ENCODE measurements at places on chromosomes 3 and 15. TPM values are rescaled to one million over a fixed set of nuclear protein-coding genes. Genes with fewer than 3 reads are reported as not detected.

DNA sequence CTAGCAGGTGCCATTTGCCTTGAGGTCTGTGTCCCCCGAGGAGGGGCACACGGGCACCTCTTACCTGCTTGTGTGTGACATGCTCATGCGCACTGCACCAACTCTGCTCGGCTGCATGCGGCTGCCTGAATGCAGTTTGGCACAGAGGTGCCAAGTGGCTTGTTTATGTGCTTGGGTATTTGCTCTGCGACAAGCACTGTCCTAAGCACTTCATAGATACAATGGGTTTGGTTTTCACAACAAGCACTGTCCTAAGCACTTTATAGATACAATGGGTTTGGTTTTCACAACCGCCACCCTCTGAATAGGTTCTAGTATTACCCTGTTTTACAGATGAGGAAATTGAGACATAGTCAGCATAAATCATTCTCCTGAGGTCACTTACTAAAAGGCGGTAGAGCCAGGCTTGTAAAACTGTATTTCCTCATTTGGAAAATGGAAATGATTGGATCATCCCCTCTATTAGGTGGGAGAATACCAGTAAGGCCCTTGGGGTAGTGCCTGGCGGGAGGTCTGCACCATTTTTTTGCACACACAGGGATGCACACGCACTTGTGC is 487 bp downstream of the ITIH4 start:
- DNase-seq, result no peak
- H3K27ac ChIP-seq, result no peak overlapping the region
- no peaks in the 10 kb centered on the region for H3K4me1 ChIP-seq
- H3K36me3 ChIP-seq, result no peaks in the 10 kb centered on the region
- H3K4me3 ChIP-seq, result no peak overlapping the region

- no peak overlapping the region for H3K27ac ChIP-seq
- no peak for DNase-seq
- 0 out of 2 replicates have a peak, but pooled peaks cover 8% of the 10 kb centered on the region for H3K36me3 ChIP-seq
- no peak overlapping the region for H3K4me3 ChIP-seq
Measured at GRCh38 chr3:136343446-136343845, 93.3 kb downstream of the PCCB start.

- no peaks in the 10 kb centered on the region for H3K36me3 ChIP-seq
- no peak for DNase-seq
- no peaks in the 10 kb centered on the region for H3K4me1 ChIP-seq
- H3K27me3 ChIP-seq, result no peaks in the 10 kb centered on the region
- no peak overlapping the region for H3K27ac ChIP-seq
Measured at GRCh38 chr3:19046440-19046839, 101.9 kb upstream of the KCNH8 start.

DNA sequence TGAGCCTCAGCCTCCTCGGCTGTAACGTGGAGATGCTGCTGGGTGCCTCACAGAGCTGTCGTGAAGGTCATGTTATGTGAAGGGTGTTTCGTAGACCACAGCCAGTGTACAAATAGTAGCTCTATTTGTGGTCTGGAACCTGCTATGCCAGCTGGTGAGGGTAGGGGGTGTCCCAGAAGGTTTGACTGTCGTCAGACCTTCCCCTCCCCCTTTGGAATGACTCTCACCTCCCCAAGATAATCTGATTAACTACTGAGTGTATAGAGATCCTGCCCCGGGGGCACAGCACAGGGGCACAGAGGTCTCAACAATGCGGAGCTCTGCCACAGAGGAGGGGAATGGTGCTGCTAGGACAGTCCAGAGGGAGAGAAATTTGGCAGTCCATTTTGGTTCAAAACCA is 20.5 kb downstream of the FGD5 start:
- no peaks in the 10 kb centered on the region for H3K36me3 ChIP-seq
- no peaks in the 10 kb centered on the region for H3K4me1 ChIP-seq
- H3K4me3 ChIP-seq, result no peak overlapping the region
- no peak for DNase-seq
- peaks cover 4% of the 10 kb centered on the region for H3K27me3 ChIP-seq
- H3K27ac ChIP-seq, result no peak overlapping the region

GRCh38 chr3:60728006-60728405 is 523.2 kb downstream of the FHIT start:
- no peak for DNase-seq
- no peaks in the 10 kb centered on the region for H3K36me3 ChIP-seq
- H3K4me3 ChIP-seq, result no peak overlapping the region
- H3K27me3 ChIP-seq, result no peaks in the 10 kb centered on the region
- no peak overlapping the region for H3K27ac ChIP-seq

DNA sequence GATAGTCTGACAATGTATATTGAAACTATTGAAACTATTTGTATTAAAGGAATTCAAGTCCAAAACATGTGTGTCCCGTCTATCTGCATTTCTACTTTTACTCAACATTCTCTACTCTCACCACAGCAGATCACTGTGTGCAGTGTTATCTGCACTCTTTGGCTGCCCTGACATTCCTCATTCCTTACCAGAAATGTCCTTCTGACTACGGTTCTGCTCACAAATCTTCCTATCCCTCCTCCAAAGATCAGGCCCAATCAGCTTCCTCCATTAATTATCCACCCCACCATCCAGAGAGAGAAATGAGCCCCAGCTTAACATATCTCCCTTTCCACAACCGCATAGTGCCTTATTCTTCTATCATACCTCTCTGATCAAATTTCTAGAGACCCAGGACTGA is 94.7 kb downstream of the TBL1XR1 start:
- H3K4me3 ChIP-seq, result no peak overlapping the region
- DNase-seq, result no peak
- H3K27ac ChIP-seq, result no peak overlapping the region
- H3K4me1 ChIP-seq, result peaks cover 6% of the 10 kb centered on the region

DNA sequence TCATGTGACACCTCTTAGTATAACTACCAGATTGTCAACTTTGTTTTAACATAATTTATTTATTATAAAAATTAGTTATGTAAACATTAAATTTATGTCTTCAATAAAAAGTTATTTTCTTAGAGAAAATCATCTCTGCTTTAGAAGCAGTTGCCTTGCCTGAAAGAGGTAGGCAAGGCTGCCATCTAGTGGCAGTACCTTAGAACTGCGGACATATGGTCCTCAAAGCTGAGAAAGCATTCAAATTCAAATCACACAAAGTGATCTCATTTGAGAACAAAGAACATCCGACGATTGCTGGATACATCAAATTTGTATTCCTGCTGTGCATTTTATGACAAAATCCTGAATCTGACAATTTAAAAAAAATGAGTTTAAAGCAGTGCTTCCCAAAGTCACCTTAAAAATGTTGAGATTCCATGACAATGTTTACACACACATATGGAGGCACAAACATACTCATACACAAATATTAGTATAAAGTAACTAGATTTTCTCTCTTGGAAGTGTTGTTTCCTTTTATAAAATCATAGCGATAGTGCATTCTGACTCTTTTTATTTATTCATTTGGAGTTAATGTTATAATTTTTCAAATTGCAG is 617.4 kb downstream of the CADM2 start:
- DNase-seq, result no peak
- H3K27me3 ChIP-seq, result no peaks in the 10 kb centered on the region
- H3K27ac ChIP-seq, result no peak overlapping the region
- no peaks in the 10 kb centered on the region for H3K36me3 ChIP-seq

Gene PRSS50
- total RNA-seq, result not detected

GRCh38 chr3:12289524-12289923 is 654 bp downstream of the PPARG start:
- H3K27me3 ChIP-seq, result peaks cover 12% of the 10 kb centered on the region
- H3K4me3 ChIP-seq, result no peak overlapping the region
- DNase-seq, result no peak
- no peaks in the 10 kb centered on the region for H3K4me1 ChIP-seq
- H3K36me3 ChIP-seq, result no peaks in the 10 kb centered on the region

DNA sequence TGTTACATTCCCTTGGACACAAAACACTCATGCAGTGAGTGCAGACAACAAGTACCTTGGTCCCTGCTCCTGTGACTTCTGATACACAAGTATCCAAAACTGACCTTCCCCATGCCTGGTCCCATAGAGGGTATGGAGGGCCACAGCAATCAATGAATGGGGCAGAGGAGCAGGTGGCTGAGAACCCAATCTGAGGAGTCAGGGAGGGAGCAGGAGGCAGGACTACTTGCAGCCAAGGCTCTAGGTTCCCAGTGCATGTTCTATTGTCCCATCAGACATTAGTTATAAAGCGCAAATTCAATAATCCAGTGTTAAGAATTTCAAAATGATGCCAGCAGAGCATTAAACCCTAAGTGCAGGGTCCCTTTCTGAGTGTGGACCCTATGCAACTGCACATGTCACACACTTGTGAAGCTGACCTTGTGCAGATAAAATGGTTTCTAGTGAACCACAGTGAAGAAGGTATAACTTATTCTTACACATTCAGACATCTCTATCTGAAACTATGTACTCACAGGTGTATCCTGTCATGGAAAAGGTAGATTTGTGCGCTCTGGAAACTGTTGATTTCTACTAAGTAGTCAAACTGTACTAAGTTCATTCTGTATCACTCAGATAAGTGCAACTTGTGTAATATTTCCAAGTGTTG is 107.3 kb upstream of the ABI3BP start:
- no peak overlapping the region for H3K4me3 ChIP-seq
- no peaks in the 10 kb centered on the region for H3K4me1 ChIP-seq
- no peak for DNase-seq
- no peaks in the 10 kb centered on the region for H3K36me3 ChIP-seq

DNA sequence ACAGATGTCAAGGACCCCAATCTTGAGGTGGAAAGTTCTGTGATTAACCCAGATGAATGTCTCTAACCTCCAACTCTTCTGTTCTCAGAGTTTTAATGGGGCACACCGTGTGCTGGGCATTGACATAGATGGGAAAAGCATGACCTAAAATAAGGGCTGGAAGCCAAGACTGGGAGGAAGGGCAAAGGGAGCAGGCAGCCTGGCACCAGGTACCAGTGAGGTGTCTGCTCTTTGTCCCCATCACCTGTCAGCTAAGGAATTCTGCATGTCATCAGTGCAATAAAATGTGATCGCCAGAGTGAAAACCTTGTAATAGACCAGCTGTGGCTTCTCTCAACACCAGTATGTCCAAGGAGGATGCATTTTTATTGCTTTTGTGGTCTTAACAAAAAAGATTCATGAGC is 143.5 kb upstream of the TPM1 start:
- H3K27ac ChIP-seq, result no peak overlapping the region
- no peaks in the 10 kb centered on the region for H3K36me3 ChIP-seq
- H3K4me3 ChIP-seq, result no peak overlapping the region
- H3K4me1 ChIP-seq, result no peaks in the 10 kb centered on the region
- H3K27me3 ChIP-seq, result no peaks in the 10 kb centered on the region

Gene CNTN6
- not detected for total RNA-seq

- no peak overlapping the region for H3K4me3 ChIP-seq
- no peak overlapping the region for H3K27ac ChIP-seq
- peaks cover 11% of the 10 kb centered on the region for H3K4me1 ChIP-seq
- no peaks in the 10 kb centered on the region for H3K27me3 ChIP-seq
- DNase-seq, result no peak
Measured at GRCh38 chr15:63672369-63672768, 75.2 kb downstream of the FBXL22 start.

DNA sequence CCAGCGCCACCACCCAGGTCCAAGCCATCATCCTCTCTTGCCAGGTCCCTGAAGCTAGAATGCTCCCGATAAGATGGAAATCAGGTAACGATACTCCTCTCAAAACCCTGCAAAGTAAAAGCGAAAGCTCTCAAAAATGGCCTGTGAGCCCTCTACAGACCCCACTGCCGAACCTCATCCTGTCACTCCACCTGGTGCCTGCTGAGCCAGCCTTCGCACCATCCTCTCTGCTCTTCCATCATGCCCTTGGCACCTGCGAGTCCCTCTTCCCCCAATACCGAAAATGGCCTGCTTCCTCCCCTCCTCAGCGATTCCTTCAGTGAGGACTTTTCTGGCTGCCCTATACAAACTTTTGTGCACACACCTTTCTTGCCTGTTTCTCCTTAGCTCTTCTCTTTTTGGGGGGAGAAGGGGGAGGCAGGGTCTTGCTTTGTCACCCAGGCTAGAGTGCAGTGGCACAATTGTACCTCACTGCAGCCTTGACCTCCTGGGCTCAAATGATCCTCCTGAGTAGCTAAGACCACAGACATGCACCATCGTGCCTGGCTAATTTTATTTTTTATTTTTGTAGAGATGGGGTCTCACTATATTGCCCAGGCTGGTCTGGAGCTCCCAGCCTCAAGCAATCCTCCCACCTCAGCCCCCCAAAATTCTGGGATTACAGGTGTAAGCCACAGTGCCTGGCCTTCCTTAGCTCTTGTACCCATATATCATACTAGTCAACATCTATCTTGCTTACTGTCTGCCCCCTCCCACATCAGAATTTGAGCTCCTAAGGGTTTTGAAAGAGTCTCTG is 3.0 kb downstream of the IDH2 start:
- H3K4me3 ChIP-seq, result peak overlapping the region; percentile 79
- DNase-seq, result no peak
- peaks cover 55% of the 10 kb centered on the region for H3K4me1 ChIP-seq

DNA sequence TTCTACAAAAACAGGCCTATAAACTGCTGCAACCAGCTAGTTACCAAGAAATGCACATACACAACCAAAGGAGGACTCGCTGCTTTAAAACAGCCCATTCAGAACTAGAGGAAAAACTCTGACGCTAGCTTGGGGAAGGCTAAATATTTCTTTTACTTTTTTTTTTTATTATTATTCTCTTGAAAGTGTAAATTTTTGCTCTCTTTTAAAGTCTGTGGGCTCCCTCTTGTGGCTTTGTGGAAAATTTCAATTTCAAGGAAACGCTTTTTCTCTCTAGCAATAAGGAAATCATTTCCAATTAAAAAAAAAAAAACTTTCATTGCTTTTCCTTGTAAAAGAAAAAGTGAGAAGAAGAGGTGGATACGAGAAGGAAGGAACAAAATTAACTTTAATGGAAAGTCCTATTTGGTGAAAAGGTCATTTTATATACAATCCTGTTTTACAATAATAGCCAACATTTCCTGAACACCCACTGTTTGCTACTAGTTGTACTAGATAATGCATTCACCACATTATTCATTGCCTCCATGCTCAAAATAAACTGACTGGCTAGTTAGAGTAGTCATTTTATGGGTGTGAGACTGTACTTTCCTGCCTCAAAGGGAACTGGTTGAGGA is 51.2 kb upstream of the SAMMSON start:
- no peak overlapping the region for H3K4me3 ChIP-seq
- no peaks in the 10 kb centered on the region for H3K27me3 ChIP-seq
- H3K27ac ChIP-seq, result no peak overlapping the region
- DNase-seq, result no peak
- no peaks in the 10 kb centered on the region for H3K36me3 ChIP-seq

Gene IGDCC3
- total RNA-seq, result 0.10 TPM

- no peak for DNase-seq
- no peak overlapping the region for H3K27ac ChIP-seq
- H3K4me3 ChIP-seq, result no peak overlapping the region
Measured at GRCh38 chr3:192181151-192181550, 546.2 kb downstream of the FGF12 start.

Gene GTF2A2
- total RNA-seq, result 150 TPM

Gene FILIP1L
- total RNA-seq, result 3.3 TPM

Gene GUCA1C
- total RNA-seq, result not detected
